ENCODE measurements at places on chromosomes 4 and X.

GRCh38 chr4:20333141-20333715, 81.5 kb downstream of the SLIT2 start:
- DNase-seq = no peak

- no peak for DNase-seq
Measured at GRCh38 chrX:48598614-48599013, 1.3 kb downstream of the WDR13 start.

GRCh38 chrX:7088968-7089615, 58.4 kb upstream of the STS start:
- DNase-seq = no peak

GRCh38 chr4:86401826-86402225, 42.0 kb upstream of the MAPK10 start:
- no peak for DNase-seq

- DNase-seq = no peak
Measured at GRCh38 chr4:185993328-185993973, 75.5 kb upstream of the TLR3 start.

- DNase-seq = no peak
Measured at GRCh38 chr4:4245172-4245571, 2.9 kb downstream of the TMEM128 start.

DNA sequence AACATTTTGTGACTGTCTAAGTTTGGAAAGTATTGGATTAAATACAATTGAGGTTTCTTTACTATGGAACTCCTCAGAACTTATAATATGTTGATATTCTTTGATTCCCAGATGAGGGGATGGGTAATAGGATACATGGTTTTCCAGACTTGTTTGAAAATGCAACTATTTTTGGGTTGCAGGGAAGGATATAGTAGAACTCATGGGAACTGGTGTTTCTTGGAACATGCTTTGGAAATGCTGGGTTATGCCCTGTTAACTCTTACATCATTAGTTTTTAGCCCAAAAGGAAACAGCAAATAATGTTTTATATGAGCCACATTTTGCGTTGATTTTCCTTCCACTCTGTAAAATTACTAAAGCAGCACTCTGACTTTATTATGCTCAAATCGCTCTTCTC, 41.9 kb downstream of the HPF1 start:
- DNase-seq = no peak

Measured in stimulated activated CD4-positive, alpha-beta T cell treated with anti-CD3 and anti-CD28 coated beads, Interleukin-15, amount 100 ng/mL, for 48 hours (primary cell).